Stimulated activated CD4-positive, alpha-beta T cell treated with anti-CD3 and anti-CD28 coated beads, Interleukin-15, amount 100 ng/mL, for 24 hours (primary cell): ENCODE measurements at places on chromosomes 1 and 21.

- no peak for DNase-seq
These were observed 771.5 kb upstream of the ADGRL2 start for GRCh38 chr1:81029266-81029665.

DNA sequence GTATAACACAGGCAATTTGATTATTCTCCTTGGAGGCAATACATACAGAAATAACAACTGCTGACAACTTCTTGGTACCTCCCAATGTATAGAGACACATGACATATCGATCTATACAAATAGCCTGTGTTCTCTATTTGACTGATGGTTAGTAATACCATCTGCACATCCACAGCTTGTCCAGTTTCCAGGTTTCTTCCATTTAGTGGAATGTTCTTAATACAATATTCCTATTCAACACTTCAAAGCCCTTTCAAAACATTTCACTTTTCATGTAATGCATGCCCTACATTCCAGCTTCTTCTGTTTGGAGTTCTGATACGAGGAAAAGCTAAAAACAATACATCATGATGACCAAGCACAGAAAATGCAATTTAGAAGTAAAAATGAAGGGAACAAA lies 37.0 kb upstream of the GORAB start:
- no peak for DNase-seq

DNA sequence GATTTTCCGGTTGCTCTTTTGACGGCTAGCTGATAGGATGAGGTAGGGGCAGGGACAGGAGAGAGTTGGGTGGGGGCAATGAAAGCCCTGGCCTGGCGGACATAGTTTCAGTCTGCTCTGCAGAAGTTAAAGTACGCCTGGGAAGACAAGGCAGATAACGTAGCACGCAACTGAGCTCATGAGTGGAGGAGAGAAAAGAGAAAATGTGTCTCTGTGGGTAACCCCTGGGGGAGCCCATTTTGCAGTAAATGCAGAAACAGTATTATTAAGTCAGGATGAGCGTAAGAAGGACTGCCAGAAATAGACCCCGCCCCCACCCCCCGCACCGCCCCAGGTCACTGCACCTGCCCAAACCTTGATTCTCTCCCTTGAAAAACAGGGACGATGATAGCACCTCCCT lies 51.7 kb upstream of the TARBP1 start:
- DNase-seq, result no peak

GRCh38 chr21:21297211-21297610 lies 299.0 kb downstream of the NCAM2 start:
- DNase-seq, result no peak

DNA sequence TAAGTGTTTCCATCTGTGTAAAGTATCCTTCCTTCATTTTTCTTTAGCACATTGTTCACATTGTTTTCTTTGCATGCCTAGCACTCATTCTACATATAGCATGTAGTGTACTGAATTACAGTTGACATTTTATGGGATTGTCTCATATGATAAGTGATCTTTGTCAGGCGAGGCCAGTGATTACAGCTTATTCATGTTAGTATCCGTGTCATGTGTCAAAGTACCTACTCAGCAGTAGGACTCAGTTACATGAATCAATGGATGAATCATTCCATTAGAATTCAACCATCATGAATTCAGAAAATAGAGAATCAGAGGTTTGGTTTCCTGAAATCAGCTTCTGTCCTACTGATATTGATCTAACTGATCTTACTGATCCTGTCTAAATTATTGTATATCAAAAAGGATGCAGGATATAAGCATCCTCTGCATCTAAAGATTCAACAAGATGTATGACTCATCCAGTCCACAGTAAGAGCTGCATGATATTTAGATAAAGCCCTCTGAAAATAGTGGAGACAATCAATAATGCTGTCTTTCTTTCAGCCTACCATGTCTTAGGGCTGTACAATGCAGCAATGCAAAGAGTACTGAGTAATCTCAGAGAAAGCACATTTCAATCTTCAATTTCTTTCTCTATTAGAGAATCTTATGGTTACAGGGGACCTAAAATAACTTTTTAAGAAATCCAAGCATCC lies 20.7 kb upstream of the HRNR start:
- no peak for DNase-seq

DNA sequence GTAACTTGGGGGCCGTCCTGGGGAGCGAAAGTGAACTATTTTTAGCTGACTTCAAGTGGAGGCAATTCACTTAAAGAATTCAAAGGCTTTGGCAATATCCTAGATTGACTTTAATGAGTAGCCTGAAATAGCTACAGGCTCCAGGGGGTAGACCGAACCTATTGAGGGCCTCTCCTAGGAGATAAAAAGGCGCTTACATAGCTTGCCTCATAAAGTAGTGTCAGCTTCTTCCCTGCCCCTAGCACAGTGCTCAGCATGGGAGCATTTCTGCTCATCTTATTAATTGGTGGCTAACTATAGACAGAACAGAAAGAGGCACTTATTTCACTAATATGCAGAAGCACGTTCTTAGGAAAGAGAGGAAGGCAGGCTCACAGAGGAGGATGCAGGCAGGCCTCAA lies 12.3 kb upstream of the CTNNBIP1 start:
- DNase-seq, result no peak

- no peak for DNase-seq
These were observed 66.5 kb upstream of the RCC1 start for GRCh38 chr1:28439320-28439719.

GRCh38 chr1:11744287-11744686 lies 8.4 kb downstream of the AGTRAP start:
- no peak for DNase-seq

- no peak for DNase-seq
These were observed 17.9 kb downstream of the IFNAR2 start for GRCh38 chr21:33247599-33247998.

DNA sequence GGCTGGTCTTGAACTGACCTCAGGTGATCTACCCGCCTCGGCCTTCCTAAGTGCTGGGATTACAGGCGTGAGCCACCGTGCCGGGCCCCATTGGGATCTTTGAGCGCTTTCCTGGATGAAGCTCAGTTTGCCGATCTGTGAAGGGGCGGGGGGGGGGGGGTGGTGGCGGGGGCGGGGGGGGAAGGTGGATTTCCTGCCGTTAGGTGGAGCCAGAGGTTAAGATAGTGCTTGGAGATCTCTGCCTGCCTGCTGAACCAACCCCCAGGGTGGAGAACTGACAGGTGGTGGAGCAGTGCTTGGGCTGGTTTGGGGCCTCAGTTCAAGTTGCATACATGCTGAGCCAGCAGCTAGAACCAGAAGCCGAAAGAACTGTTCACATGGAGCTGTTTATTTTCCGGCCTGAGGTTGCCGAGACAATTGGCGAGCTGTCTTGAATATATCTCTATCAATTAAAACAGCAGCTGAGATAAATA lies 1.7 kb downstream of the TMCC2 start:
- DNase-seq, result peak; percentile 81
